GM03348 (cell line): ENCODE measurements at places on chromosomes 7 and 10.

DNA sequence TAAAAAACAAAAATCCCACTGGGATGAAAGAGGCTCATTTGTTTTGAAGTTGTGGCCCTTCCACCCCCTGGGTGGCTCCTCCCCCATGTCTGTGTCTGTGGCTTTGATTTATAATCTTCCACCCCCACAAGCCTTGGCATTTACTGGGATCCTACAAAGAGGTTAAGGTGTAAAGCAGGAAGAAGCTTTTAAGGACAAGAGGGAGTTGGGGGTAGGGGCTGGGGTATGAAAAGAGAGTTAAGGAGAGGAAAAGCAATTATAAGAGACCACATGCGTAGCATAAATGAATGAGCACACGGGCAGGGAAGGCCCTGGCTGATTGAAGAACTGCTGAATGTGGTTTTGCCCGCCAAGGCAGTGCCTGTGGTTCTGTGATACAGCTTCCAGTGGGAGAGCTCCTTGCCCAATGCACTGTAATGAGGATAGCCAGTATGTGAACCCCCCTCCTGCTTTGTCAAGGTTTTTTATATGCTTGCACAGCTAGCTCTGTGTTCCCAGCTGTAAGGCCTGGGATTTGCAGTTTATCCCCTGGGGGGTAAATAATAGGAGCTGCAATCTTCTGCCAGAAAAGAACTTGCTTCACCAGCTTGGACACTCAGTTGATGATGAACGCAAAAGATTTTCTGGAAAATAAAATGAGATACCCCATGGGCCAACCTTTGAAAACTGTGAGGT, 34.7 kb upstream of the KMT2E start:
- peak; percentile 40 for DNase-seq

GRCh38 chr7:77536017-77536412, 1.1 kb upstream of the PTPN12 start:
- no peak for DNase-seq

DNA sequence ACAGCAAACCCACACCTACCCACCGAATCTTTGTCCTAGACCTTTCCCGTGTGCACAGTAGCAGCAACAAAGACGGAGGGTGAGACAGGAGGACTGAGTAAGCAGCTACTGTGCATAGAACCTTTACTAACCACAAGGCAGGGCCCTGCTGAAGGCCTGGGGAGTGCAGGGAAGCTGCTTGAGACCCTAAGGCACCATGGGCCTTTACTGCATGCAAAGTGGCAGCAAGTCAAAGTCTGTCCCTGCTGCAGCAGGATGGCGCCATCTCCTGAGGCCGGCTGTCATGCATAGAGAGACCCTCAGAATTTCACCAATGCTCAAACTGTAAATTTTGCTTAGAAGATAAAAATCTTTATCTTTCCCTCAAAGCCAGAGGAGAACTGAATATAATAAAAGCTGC, 610.5 kb downstream of the ACTR3B start:
- no peak for DNase-seq

DNA sequence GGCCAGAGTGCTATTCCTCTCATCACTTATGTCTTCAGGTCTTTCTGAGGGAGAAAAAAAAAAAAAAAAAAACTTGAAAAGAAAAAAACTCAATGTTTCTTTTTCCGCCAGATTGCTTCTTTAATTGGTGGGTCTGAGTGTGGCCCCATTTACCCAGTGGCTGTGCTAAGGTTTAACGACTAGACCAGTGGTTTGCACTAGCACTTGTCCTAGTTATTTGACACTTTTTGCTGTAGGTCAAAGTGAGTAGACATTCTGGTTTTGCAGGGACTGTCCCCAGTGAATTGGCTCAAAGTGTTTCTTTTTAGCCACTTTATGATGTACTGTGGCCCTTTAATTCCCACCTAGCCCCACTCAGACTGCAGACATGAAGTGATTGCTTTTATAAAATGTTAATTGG, 273.3 kb downstream of the PTEN start:
- no peak for DNase-seq

GRCh38 chr7:26426096-26426495, 134.4 kb downstream of the SNX10 start:
- no peak for DNase-seq

DNA sequence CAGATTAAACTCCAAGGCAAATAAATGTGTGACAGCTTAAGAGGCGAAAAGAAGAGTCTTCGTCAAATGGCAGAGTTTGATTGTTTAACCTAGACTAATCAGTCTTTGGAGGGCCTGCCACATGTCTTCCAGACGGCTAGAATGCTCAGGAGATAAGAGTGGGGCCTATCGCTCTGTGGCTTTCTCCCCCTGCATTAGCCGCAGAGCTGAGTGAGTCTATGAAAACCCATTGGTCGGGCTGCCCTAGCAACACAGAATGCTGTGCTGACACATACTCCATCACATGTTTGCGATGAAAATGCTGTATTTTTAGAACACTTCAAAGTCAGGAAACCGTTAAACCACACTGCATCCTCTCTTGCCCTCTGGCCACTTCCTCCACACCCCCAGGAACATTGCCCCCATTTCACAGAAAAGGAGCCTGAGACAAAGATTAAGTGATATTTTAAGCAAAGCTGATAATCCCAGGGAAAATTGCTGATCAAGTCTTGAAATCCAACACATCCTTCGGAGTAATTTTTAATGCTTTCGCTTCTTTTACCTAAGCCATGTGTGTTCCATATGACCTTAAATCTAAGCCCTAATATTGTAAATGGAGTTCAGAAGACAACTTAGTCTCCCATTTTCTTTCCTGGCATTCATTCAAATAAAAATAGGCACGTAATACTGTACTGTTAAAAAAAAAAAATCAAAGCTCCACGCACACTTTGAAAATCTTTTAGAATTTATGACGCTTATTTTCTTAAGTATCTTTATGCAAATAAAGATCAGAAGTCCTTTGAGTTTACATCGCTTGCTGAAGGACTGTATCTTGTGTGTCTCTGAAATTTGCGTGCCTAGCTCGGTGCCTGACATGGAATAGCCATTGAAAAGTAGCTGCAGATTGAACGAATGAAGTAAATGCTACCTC, 161.2 kb downstream of the CELF2 start:
- DNase-seq: no peak

- DNase-seq: peak; percentile 56
Observed at GRCh38 chr10:35336921-35337823, 863 bp downstream of the CCNY start.

- DNase-seq: peak; percentile 22
Observed at GRCh38 chr10:116210588-116211346, 62.2 kb downstream of the GFRA1 start.

DNA sequence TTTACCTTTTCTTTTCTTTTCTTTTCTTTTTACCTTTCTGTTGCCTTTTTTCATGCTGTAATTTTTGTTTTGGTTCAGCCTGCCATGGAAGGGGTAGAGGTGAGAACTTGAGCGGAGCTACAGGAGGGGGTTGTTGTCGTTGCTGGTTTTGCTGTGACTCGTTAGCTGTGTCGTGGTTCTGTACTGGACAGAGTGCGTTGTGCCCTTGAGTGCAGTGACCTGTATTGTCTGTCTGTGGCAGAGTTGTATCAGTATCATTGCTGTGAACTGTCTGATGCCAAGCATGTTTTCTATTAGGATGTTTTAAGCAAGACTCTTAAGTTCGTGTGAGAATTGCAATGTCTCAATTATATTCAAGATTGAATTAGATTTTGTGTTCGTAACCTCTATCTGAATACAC, 67.5 kb downstream of the TRRAP start:
- no peak for DNase-seq

DNA sequence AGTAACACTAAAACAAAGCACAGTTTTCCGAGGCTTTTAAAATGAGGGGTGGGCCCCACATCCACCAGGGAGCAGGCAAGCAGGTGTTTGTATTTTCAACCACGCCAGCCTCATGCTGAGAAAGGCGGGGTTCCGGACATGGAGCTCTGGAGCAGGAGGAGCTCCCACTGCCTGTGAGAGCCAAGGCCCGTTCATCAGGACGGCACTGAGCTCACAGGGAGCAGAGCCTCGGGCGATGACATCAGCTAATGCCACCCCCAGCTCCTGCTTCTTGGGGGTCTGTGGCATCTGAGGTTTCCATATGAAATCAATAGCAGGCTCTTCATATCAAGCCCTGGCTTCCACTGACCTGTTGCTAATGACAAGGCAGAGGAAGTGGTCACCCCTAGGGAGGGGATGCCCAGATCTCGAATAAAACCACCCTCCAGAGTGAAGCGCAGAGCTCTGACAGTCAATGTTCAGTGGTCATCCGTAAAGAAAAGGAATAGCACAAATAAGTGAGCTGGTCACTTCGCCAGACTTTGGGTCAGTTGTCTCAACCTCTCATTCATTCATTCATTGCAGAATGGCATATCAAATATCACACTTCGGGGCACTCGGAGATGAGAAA, 89.1 kb downstream of the TNS3 start:
- no peak for DNase-seq

DNA sequence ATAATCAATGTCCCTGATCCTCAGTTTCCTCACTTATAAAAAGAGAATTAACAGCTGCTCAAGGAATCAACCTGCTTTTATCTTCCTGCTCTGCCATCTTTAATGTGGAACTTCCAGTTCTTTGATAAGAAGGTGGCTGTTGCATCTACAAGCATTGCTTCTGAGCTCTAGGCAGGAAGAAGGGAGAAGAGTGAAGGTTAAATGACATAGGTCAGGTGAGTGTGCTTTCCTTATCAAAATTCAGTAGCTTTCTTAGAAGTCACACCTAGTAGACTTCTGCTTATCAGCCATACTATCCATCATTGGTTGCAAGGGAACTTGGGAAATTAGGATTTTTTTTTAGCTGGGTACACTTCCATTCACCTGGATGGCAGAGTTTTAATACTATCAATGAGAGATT, 24.0 kb upstream of the KIF20B start:
- DNase-seq: no peak

GRCh38 chr10:79052291-79053080, 16.3 kb upstream of the ZMIZ1 start:
- DNase-seq: no peak

DNA sequence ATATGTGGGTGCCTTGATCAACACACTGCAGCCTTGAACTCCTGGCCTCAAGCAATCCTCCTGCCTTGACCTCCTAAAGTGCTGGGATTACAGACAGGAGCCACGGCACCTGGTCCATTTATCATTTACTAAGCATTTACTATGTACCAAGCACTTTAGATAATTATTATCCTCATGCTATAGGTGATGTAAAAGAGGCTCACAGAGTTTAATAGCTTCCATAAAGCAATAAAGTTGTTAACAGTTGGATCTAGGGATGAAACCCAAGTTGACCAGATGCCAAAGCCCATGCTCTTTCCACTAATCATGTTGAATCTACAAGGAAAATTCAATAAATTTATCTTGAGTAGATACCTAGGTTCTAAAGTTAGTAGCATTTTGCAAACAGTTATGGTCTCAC, 5.0 kb downstream of the NAPEPLD start:
- no peak for DNase-seq
